NCI-H748 treated with DMSO at 0.1 percent for 48 hours (cell line): ENCODE measurements at places on chromosomes 7 and 10.

- no peak for DNase-seq
Observed at GRCh38 chr7:77575187-77575586, 38.1 kb downstream of the PTPN12 start.

GRCh38 chr10:133444342-133445267 is 9.1 kb upstream of the SCART1 start:
- no peak for DNase-seq

GRCh38 chr10:30686708-30687107 is 57.2 kb upstream of the LYZL2 start:
- no peak for DNase-seq

GRCh38 chr7:154871507-154871906 is 131.4 kb downstream of the PAXIP1 start:
- DNase-seq, result no peak

- no peak for DNase-seq
Observed at GRCh38 chr10:77448226-77448625, 189.4 kb downstream of the KCNMA1 start.

DNA sequence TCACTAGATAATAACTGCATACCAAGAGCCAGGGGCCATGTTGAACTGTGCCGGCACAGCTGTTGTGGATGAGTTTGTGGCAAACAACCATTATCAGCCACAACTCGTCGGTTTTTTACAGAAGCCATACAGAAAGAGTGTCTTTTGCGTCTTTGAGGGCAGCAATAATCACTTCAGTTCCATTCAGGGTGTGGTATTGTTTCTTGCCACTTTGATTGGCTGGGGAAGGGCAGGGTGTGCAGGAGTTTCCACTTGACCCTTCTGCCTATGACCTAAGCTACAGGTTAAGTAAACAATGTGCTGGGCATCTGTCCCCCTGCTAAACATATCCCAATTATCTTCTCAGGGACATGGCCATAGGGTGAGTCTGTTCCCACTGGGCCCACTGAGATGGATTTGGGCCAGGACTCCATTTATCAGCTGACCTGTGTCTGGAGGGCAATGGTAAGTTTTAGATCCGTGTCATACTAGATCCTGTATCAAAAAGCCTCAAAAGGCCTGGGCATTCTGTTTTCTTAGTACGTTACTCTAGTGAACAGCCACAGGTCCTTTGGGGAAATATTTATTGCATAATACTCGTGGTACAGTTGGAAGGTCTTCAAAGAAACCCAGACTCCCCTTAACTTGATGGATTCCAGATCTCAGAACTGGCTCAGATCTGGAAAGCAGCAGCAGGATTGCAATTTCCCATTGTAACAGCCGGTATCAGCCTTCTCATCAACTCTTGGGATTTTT is 15.9 kb downstream of the ZNF3 start:
- no peak for DNase-seq

DNA sequence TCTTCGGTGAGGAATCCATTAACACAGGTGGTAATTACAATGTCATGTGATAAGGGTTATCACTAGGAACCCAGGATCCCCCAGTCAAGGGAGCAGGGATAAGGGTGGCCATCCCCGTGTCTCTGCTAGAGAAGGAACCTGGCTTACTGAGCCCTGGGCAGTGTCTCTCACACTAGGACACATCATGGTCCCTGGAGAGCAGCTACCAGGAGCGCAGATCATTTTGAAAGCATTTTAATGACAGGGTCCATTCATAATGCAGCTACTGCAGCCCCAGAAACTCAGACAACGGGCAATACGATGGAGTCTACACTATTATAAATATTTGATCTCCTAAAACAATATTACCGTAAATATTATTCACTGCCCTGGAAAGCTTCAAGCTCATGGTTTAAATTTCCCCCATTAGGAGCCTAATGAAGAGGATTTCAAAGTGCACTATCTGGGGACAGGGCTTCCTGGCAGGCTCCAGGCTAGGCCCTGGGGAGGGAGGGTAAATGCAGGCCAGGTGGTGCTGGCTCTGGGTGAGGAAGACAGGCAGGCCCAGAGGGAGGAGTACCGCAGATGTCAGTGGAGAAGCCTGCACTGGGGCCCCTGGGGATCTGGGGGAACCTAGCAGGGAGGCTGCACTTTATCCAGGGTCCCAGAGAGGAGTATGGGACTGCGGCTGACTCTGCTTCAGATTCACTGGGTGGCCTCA is 52.6 kb upstream of the LOXL4 start:
- no peak for DNase-seq

- no peak for DNase-seq
Observed at GRCh38 chr10:124736491-124737136, 7.6 kb downstream of the FAM53B start.

DNA sequence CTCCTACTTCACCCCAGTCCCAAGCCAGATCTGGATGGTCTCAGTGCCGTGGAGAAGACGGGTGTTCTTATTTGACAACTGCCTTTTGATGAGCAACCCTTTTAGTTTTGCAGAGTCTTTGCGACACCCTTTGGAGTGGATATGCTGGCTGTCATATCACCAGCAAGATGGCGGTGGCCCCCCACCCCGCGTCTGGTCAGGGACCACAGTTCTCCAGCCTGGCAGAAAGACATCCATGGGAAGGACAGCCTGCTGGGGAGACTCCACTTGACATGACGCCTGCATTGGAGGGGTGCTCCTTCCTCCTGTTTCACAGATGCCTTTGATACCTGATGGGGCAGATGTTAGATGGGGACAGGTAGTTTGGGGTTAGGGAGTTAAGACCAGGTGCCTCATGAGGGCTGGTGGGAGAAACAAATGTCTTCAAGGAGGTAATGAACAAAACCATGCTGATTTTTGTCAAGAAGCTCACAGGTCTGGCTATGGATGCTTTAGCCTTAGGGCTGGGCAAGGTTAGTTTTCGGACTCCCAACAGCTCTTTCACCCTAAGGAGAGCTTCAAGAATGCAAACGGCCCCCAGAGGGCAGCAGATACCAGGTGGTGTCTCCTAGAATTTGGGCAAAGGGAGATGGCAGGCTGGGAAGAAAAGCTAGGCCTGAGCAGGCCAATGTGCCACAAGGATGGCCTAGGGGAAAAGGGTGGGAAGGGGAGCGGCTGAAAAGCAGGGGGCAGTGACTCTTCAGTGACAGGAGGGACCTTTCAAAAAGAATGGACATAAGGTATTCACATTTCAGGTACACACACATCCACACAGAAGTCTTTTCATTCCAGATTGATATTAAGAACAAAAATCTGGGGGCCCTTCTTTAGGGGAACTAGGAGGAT is 95.2 kb downstream of the CLEC2L start:
- DNase-seq, result no peak

- DNase-seq, result no peak
Observed at GRCh38 chr10:11231285-11231684, 213.6 kb downstream of the CELF2 start.

DNA sequence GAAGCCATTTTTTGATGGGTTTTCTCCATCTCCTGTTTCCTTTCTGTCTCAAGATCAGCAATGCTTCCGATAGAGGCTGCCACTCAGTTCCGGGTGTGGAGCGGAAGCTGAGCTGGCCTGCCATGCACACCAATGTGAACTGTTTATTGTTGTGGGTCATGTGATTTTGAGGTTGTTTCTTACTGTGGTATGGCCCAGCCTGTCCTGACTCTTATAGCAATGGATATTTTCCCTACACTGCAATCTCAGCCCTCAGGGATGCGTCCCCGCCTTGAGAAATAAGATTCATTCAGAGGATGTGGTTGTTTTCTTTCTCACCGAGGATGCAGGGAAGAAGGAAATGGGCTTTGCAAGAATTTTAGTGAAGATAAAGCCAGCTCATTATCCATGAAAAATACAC is 134.7 kb downstream of the PFKFB3 start:
- no peak for DNase-seq

DNA sequence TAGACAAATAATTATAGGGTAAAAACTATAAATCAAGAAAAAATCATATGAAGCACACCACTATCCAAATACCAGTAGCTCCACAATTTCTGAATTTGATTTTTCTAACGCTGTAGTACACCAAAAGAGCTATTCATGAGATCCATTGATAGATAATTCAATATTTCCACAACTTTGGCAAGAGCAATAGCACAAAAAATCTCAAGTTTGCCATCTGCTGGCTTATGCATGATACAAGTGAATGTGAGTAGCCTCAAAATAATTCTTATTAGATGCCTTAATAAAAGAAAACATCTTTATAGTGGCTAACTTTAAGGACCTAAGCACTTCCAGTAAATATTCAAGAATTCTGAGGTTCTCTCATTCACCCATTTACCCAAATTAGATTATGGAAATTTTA is 2.2 kb upstream of the TMEM196 start:
- DNase-seq, result no peak

- no peak for DNase-seq
Observed at GRCh38 chr10:123771877-123772644, 105.9 kb downstream of the GPR26 start.

- no peak for DNase-seq
Observed at GRCh38 chr7:55235115-55235514, 130.0 kb upstream of the LANCL2 start.

GRCh38 chr7:124263232-124263827 is 230.5 kb upstream of the TMEM229A start:
- DNase-seq, result no peak

DNA sequence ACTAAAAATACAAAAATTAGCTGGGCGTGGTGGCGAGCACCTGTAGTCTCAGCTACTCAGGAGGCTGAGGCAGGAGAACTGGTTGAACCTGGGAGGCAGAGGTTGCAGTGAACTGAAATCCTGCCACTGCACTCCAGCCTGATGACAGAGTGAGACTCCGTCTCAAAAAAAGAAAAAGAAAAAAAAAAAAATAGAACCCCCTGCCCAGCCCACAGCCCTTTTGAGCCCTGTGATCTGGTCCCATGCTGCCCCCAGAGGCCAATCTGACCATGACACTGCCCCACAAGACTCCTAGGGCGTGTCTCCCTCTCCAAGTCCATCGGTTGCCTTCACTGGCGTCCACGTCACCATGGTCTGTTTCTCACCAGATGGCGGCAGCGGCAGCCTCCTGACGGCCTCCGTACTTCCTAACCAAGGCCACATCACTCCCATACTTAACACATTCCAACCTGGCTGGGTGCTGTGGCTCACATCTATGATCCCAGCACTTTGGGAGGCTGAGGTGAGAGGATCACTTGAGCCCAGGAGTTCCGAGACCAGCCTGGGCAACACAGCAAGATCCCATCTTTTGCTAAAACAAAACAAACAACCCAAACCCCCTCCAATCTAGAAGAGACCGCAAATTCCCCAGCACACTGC is 18.0 kb downstream of the STX1A start:
- no peak for DNase-seq

DNA sequence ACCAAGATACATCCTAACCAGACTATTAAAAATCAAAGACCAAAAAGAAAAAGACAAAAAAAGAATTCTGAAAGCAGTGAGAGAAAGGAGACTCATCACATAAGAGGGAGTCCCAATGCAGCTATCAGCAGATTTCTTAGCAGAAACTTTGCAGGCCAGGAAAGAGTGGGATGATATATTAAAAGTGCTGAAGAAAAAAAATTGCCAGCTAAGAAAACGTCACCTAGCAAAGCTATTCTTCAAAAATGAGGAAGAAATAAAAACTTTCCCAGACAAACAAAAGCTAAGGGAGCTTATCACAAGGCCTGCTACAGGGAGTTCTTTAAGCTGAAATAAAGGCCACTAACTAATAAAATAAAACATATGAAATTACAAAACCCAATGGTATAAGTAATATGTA is 40.5 kb upstream of the CDK6 start:
- DNase-seq, result no peak

GRCh38 chr10:101986624-101986971 is 69.4 kb downstream of the ARMH3 start:
- no peak for DNase-seq

DNA sequence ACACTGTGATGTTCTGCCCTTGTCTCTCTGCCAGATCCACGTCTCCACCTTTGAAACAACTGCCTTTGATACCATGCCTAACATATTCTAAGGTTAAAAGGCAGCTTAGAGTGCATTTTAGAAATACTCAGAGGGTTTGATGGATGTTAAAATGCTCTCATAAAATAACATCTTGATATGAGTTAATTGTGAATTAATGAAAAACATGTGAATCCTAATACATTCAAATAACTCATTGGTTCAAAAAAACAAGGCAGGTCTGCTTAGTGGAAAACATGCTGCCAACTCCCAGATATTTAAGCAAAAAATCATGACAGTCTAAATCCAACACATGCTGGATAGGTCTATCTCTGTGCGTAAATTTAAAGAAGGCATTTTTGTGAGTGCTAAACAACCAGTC is 291.8 kb downstream of the AHR start:
- no peak for DNase-seq

DNA sequence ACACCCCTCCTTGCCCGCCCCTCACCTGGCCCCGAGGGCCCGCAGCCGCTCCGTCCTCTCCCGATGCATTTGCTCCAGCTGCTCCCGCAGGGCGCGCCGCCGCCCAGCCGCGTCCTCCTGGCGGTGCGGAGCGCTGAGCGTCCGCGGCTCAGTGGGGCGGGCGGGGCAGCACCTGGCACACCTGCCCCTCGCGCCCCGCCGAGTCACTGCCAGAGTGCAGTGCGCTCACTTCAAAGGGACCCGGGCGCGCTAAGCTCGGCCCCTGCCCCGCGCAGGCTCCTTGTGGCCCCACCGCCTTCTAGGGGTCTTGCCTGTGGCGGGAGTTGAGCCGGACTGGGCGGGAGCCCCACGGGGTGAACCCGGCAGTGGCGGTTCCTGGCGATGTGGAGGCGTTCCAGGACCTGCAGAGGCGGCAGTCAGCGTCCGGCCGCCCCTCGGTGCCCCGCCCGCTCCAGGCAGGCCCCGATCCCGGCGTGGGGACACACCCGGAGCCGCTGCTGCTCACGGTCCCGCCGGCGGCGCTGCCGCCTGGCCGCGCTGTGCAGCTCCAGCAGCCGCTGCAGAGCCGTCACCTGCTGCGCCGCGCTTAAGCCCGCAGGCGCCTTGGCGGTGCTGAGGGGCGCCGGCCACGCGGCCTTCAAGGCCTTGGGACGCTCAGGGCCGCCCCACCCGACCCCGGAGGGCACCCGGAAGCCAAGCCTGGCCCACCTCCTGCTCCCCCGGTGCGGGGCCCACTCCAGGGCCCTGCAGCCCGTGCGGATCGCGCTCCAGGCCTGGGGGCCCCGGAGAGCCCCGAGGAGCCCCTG is 6.7 kb downstream of the ATP6V1F start:
- DNase-seq, result peak; percentile 53
